ENCODE measurements at places on chromosomes 2 and 18.

- DNase-seq: no peak
Measured at GRCh38 chr2:146477383-146477782, 1367.4 kb upstream of the ACVR2A start.

GRCh38 chr2:176039375-176039774, 37.3 kb upstream of the LNPK start:
- no peak for DNase-seq

GRCh38 chr18:45004546-45005080, 323.9 kb downstream of the SETBP1 start:
- DNase-seq: no peak

DNA sequence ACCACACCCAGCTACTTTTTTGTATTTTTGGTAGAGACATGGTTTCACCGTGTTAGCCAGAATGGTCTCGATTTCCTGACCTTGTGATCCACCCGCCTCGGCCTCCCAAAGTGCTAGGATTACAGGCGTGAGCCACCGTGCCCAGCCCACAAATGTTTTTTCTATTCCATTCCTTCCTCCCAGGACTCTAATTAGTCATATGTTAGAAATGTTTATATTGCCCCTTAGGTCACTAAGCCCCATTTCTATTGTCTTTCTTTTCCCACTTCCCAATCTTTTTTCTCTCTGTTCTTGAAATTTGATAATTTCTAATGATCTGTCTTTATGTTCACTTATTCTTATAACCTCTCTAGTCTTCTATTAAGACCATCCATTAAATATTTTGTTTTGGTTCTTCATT, 31.3 kb upstream of the CDCA7 start:
- no peak for DNase-seq

GRCh38 chr18:43863180-43863579, 585.9 kb upstream of the SYT4 start:
- no peak for DNase-seq

DNA sequence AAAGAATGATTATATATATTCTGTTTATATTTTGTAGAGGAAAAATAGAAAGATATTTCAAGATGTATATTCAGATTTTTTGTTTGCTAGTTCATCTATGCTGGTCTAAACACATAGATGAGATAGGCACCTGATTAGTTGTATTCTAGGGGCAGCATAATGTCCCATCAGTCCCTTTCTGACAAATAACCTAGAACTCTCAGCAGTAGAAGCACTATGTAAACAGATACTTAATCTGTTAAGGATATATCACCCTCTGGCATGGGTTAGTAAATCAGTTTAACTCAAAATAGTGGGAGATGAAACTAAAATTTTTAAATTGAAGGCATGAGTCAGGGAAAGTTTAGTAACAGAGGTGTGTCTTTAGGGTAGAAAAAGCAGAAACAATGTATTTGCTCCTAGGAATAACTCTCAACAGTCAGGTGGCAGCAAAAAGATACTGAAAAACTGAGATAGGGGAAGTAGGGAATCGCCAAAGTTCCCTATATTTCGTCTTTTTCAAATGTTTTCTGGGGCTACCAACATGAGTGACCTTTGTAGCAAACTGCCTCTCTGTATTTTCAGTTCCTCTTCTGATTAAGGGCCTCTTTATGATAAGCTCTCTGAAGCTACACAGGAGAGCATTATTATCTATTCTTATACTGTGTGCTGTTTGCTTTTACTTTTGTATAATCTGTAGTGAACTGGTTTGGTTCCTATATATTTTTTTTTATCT, 5.7 kb downstream of the PPP1R1C start:
- DNase-seq: no peak

DNA sequence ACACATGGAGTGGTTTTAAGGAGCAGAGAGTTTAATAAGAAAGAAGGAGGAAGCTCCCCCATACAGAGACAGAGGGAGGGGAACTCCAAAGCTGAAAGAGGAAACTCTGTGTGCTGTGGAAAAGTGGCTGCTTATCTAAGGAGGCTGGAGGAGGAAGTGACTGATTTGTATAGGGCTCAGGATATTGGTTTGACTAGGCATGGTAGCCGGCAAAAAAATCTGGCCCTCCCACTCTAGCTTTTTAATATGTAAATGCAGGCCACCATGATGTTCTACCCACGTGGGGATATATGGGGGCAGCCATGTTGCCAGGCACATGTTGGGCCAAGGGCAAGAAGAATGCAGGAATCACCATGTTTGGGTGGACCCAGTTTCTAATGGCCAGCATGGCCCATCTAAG, 64.3 kb downstream of the HNMT start:
- DNase-seq: no peak

- DNase-seq: no peak
Measured at GRCh38 chr18:76425146-76426131, 69.6 kb downstream of the ZNF516 start.

DNA sequence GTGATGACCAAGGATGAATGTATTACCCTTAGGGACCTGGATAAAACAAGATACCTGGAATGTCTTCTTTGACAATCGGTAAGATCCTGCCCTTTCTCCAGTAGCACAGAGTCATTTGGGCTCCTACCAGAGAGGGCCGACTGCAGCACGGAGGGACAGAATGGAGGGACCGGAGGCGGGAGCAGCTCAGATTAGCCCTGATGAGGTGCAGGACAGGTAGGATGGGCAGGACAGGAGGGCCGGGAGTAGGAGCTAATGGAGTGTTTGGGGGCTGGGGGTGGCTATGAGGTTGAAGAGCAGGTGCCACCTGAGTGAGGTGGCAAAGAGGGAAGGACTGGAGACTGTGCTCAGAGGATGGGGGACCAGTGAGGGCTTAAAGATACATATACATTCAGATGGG, 9.9 kb upstream of the PRELID3A start:
- DNase-seq: no peak

DNA sequence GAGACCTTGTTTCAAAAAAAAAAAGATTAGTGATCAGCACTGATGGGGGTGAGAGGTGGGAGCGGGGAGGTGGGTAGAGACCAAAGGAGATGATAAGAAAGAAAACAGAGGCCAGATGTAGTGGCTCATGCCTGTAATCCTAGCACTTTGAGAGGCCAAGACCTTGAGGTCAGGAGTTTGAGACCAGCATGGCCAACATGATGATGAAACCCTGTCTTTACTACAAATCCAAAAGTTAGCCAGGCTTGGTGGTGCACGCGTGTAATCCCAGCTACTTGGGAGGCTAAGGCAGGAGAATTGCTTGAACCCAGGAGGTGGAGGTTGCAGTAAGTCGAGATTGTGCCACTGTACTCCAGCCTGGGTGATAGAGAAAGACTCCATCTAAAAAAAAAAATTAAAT, 9.5 kb upstream of the SLC35F6 start:
- DNase-seq: no peak

- no peak for DNase-seq
Measured at GRCh38 chr2:46276642-46277041, 20.6 kb upstream of the EPAS1 start.

DNA sequence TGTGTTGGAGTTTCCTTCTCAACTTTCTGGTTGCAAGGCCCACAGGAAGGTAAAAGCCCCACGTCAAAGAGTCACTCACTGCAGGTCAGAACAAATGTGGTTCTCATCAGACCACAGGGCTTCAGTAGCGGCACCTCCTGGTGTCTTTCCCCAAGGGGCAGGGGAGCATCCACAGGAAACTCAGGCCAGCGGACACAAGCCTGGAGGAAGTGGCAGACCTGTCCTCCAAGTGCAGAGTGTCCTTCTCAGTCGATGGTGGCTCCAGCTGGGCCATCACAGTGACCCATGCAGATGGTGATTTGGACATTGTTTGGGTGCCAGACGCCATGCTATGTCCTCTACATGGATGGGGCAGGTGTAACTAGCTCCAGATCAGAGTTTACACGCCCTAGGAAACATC, 84.9 kb downstream of the ACKR3 start:
- no peak for DNase-seq

DNA sequence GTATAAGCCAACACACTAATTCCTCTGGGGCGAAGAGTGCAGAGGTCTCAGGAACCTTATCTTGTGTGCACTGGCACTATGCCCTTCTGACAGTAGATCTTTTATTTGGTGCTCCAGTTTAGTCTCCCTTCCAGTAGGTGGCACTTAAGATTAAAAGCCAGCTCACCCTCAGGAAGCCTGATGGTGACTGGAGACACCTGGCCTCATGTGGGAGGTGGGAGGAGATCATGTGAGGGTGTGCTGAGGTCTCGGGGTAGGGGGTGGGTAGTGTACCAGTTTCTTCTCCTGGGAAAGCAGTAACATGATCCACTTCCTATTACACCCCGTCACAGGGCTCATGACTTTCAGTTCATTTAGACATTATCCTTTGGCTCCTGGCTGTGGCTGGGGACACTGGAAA, 654.9 kb downstream of the ADCYAP1 start:
- no peak for DNase-seq

- DNase-seq: no peak
Measured at GRCh38 chr2:30472326-30472725, 25.3 kb downstream of the LCLAT1 start.

- DNase-seq: no peak
Measured at GRCh38 chr2:156653675-156654074, 217.5 kb downstream of the GPD2 start.

- no peak for DNase-seq
Measured at GRCh38 chr2:121836611-121837010, 81.2 kb downstream of the TSN start.
